Stimulated activated CD4-positive, alpha-beta T cell treated with anti-CD3 and anti-CD28 coated beads, Interleukin-1b, Interleukin-23, amount 100 ng/mL, for 48 hours (primary cell): ENCODE measurements at places on chromosomes 1 and 21.

DNA sequence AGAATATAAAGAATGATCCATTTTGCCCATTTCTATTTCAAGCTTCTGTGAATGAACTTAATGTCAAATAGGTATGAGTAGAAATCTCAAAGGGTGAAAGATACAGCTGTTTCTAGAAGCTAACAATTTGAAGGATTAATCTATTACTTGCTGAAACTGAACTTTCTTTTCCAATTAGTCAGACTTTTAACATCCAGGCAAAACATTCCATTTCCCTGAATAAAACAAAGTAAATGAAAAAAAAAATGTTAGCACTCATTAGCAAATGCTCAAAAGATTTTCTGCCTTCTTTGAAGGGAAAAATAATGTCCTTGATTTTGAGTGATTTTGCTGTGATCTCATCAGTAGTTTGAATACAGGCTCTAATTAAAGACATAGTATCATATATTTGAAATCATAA lies 447.6 kb upstream of the PRMT6 start:
- DNase-seq = no peak

DNA sequence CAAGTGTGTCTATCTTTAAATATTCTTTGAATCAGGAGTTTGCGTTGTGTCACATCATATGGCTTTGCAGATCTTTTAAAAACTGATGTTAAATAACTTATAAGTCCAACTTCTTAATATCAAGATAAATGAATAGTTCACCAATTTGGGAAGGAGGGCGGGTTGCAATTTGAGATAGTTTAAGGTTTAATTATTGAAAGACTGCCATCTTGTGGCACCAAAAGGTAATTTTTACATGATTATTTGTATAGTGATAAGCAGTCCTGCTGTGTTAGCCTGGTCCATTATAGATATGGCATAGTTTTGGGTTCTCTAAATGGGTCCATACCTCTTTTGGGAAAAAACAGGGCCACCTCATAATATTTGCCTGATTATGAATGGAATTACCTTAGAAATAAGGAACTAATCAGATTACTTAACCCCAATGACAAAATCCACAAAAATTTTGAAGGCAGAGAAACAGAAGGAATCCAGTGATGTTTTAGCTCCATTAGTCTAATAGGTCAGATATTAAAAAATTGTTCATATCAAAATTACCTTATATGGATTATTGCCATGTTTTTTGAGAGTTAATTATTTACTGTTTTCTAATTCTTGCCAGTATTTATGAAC lies 64.3 kb downstream of the PRKAA2 start:
- no peak for DNase-seq

DNA sequence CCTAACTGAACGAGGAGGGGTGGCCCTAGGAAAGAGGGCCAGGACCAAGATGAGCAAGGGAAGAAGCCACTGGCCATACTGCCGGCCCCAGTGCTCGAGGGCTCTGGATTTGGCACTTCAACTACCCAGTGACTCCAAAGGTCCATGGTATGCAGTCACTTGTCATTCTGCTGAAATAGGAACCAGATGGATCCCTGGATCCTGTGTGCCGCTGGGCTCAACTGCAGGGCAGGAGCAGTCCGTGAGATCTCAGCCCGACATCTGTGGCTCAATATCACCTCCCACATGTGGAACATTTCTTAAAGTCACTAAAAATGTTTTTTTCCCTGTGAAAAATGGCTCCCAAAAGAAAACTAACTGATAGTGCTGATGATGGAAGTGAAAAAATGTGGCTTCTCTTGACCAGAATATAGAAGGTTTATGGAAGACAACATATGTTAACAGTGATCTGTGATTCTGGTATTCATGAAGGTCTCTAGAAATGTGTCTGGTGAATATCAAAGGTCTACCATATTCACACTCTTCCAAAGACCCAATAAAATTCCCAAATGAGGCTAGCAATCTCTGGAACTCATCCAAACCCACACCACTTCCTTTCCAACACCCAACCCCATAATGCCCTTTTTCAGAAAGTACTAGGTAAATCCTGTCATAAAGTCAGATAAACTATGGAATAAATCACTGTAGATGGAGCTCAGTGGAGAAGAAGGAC lies 24.1 kb downstream of the PAFAH2 start:
- DNase-seq = no peak

- no peak for DNase-seq
Observed at GRCh38 chr1:10540277-10541005, 65.7 kb downstream of the PEX14 start.

DNA sequence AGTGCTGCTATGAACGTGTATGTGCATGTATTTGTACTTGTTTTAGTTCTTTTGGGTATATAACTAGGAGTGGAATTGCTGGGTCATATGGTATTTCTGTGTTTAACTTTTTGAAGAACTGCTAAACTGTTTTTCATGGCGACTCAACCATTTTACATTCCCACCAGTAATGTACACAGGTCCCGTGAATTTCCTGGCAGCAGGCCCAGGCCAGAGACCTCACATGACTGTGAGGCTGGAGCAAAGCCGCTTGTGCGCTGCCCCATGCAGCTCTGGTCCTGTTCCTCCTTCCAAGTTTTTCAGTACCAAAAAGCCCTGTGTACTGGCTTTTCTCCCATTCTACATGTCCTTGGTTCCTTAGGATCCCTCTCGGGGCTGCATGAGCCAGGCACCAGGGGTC lies 29.6 kb downstream of the ACOT11 start:
- DNase-seq = no peak

GRCh38 chr1:15835205-15835740 lies 12.2 kb upstream of the SPEN start:
- DNase-seq = no peak

- DNase-seq = no peak
Observed at GRCh38 chr1:25568090-25568833, 24.9 kb downstream of the LDLRAP1 start.

DNA sequence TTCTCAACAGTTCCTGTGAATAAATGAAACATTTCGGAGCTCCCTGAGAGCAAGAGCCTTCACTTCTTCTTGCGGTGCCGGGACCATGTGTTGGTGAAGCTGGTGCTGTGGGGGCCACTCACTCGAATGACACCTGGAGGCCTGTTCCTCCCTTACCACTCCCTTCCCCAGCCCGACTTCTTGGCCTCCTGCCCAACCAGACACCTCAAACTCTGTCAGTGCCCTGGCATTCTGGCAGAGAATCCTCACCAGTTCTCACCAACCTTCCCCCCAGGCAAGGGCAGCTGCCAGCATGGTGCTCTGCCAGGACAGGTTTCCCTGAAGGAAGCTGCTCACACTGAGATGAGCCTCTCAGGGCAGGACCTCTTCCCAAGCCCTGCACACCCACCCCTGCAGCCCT lies 68.3 kb downstream of the MPZL1 start:
- DNase-seq = no peak

GRCh38 chr21:39363607-39364555 lies 15.0 kb upstream of the HMGN1 start:
- DNase-seq = no peak

GRCh38 chr1:21547876-21548275 lies 38.7 kb downstream of the ALPL start:
- DNase-seq = no peak

DNA sequence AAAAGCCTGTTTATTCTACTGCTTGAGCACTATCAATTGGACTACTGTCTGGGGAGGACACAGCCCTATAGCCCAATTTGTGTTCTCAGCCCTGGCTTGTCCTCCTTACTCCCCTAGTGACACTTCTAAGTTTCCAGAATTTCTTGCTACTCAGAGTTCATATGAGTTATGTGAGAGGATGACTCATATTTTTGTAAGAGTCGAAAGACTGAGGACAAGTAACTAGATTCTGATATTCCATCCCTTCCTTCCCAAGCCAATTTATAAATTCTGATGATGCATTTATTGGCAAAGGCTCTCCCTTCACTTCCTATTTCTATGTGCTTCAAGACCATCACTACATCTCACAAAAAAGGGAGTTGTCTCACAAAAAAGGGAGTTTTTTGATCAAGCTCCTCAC lies 422.2 kb upstream of the DEPDC1 start:
- DNase-seq = no peak

GRCh38 chr1:11426617-11427016 lies 52.3 kb upstream of the DISP3 start:
- no peak for DNase-seq

DNA sequence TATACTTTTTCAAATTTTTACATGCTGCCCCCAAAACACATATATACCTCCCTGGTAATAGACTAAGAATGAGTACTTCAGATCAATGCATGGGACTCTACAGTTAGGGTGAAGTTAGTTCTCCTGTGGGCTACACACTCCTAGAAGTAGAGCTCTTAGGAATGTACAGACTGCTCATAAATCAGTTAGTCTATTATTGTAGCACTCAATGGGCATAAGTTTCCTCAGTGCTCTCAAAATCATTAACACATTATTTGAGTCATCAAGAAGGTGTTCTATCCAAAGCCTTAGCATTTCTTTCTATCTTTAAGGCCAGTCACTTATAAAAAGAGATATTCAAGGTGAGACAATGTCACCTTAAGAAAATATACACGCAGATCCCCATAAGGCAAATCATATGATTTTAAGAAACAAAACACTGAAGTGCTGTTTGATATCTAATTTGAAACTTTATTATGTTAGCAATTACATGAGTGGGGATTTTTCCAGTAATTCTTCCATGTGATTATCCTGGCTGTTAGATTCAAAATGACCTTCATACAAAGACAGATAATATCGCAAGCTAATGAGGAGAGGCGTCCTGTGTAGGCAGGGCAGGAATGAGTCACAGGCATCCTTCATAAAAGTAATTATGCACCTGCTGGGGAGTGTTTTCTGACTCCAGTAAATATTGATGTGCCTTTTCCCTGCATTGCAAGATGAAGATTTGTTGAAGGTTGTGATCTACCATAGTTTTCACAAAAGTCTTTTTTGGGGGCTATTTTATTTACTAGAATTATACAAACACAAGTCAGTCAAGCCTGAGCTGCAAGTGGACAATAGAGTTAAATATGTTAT lies 167.2 kb upstream of the ATP1B1 start:
- no peak for DNase-seq

DNA sequence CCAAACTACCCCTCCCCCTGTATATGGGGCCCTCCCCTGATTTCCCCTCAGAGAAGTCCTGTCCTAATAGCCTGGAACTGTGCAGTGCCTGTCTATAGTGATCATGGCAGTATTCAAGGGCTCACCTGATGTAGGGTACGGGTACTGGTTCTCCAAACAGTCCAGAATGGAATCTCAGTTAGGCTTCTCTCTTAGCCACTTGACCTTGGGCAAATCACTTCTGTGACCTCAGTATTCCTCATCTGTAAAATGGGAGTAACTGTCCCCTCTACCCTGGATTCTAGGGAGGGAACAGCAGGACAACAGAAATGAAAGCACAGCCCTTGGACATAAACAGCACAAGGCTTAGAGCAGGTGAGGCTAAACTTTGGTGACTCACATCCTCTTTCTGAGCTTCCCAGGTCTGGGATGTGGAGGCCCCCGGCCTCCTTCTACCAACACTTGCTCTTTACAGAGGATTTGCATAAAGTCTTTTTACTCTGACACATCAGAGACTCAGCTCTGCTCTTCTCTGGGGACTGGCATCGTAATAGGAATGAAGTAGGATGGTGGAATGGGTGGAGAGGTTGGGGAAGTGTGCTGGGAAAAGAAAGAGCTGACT lies 20.0 kb upstream of the PDZK1IP1 start:
- DNase-seq = no peak

- DNase-seq = no peak
Observed at GRCh38 chr1:165381745-165382505, 25.4 kb upstream of the LMX1A start.

DNA sequence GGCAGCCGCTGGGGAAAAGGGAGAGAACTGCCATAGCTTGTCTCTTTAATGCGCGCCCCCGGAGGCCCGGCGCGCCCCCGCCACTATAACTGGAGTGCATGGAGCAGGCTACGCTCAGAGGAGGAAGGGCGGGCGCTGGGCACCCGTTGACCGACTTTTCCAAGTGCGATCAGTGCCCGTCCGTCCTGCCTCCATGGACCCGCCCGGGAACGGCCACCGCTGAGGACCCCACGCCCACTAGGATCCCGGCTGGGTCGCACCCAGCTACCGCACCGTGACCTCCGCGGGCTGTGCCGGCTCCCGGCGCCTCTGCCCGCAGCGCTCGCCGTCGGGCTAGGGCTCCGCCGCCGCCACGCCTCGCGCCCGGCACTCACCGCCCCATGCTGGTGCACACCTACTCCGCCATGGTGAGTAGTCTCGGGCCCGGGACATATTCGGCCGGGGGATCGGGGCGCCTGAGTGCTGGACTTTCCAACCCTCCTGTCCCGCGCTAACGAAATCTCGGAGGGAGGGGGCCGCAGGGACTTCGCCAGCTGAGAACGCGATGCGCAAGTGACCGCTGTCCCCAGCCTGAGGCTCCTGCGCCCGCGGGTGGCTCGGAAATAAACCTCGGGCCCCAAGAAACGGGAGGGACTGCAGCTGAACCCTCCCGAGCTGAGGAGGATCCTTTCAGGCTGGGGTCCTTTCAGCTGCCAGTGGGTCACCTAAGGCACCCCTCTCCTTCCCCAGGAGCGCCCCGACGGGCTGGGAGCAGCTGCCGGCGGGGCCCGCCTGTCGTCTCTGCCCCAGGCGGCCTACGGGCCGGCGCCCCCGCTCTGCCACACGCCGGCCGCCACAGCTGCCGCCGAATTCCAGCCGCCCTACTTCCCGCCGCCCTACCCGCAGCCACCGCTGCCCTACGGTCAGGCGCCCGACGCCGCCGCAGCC lies at the start of gene TFAP2E:
TSS of gene TFAP2E (plus strand) at position 117 of the 927 bp plus-strand sequence. CDS start at position 381, 264 bp downstream.
- no peak for DNase-seq

DNA sequence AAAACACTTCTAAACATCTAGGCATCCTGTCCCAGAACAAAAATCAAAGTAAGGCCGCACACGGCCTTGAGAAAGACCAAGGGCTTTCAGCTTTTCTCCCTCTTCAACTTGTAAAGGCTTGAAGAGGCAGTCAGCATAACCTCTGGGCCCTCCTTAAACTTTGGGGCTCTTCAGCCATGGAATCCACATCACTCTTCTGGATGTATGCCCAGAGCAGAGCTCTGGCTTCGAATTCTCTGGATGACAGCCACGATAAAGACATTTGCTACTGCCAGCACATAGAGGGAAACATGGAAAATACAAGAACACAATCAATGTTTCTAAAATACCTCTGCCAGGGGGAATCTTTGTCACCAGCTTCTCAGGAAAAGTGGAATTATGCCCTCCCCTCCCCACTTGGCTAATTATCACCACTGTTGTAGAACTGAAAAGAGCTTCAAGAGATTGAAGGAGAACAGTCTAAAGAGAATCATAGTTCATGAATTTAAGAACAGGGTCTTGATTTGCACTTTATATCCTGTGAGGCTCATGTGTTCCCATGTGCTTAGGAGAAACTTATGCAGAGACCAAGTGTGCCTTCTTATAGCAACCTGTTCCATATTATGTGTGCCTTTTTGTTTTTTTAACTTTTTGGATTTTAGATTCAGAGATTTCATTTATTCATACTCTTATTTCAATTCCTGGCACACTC lies 39.0 kb upstream of the DPT start:
- no peak for DNase-seq

- DNase-seq = no peak
Observed at GRCh38 chr1:117188816-117189437, 21.8 kb downstream of the VTCN1 start.

- DNase-seq = no peak
Observed at GRCh38 chr1:174352117-174352516, 95.6 kb upstream of the GPR52 start.

DNA sequence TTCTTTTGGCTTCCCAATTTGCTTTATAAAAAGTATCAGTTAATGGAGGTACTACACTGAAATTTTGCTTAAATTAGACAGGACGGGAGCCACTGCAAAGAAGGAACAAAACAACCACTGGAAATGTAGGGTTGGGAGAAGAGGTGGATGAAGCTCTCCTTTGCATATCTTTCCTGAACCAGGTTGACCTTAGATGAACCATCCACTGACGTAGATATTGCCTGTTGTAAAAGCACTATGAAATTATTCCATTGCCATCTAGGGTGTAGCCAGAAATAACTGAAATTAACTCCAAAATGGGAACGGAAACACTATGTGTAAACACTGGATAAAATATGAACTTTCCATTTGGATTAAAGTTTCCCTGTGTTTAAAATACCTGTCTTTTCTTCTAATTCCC lies 1.2 kb upstream of the ABL2 start:
- DNase-seq = no peak
